Left colon (tissue), 2 donors: ENCODE measurements at places on chromosomes 3 and 15. TPM values are rescaled to one million over a fixed set of nuclear protein-coding genes. Genes with fewer than 3 reads are reported as not detected.
A peak's percentile ranks its signal among the peaks of the same experiment; 100 is the strongest.

Gene CPEB1
- total RNA-seq = 2.5 TPM

DNA sequence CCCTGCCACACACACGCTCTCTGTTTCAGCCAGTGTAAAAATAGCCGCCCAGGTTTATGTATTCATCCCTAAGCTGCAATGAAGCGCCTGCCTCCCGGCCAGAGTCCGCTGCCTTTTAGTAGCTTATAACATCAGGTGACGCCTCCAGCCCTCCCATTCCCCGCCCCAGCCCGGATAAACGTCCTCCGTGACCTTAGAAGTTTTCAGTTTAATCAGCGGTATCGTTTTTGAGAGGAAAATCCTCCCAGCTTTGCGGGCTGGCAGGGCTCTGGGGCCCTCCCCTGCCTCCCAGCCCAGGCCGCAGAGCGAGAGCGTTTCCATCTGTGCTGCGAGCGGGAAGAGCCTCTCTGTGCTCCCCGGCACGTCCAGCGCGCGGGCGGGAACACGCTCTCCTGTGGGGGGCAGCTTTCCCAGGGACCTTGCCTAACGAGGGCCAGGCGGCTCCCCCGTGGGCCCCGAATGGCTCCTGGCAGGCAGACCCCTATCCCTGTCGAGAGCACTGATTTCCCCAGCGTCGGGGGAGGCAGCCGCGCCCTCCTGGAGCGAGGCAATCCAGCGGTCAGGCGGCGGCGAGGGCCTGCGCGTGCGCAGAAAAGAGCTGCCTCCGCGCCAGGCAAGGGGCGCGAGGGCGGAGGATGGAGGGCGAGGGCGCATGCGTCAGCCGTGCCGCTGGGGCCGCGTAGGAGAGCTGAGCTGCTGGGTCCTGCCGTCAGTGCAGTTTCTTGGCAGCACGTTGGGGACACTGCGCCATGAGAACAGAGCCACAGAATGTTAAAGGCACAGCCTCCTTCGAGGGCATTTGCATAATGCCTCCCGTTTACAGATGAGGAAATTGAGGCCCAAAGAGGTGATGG is 71.1 kb downstream of the CCNL1 start:
- peak; percentile 94 for DNase-seq

GRCh38 chr3:9222956-9223639 is 26.3 kb downstream of the SRGAP3 start:
- no peak for DNase-seq

GRCh38 chr3:28916713-28917499 is 364.0 kb upstream of the RBMS3 start:
- DNase-seq = peak; percentile 37

GRCh38 chr3:56990641-56991015 is 69.8 kb upstream of the SPATA12 start:
- no peak for DNase-seq

DNA sequence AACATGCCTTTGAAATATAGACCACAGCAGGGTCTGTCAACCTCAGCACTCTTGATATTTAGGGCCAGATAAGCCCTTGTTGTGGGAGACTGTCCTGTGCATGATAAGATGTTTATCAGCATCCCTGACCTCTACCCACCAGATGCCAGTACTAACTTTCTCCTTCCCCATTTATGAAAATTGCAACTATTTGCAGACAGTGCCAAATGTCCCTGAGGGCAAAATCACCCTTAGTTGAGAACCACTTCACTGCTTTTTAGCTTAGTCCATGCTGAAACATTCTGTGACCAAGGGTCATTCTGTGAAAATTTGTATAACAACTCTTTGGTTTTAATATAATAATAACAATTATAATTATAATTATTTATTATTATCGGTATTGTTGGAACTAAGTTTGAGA is 1032.4 kb downstream of the MCTP2 start:
- no peak for DNase-seq

DNA sequence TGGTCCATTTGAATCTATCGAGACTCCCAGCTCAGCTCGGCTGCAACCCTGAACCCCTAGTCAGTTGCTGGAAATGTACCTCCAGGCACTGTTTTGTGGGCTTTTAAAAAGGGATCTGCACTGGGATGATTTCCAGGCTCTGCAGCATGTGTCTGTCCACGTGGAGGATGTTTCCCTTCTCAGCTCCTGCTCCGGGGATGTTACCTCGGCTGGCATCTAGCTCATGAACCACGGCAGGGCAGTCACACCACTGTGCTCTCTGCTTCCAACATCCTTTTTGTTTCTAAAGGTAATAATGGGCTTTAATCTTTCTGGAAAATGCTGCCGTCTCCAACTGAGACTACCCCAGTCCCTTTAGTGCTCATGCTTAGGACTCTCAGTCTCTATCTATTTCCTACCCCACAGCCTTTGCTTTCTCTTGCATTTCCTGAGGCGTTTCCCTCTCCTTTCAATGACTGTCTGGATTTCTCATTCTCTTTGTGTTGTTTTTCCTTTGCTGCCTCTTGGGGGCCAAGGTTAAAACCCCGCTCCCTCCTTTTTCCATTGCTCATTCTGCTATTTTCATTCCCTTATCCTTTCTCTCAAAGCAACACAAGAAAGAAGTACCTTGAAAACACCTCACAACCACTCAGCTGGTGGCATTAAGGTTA is 42.9 kb upstream of the AKAP13 start:
- no peak for DNase-seq

- DNase-seq = peak; percentile 41
Measured at GRCh38 chr15:41561777-41562145, 2.7 kb downstream of the TYRO3 start.

- DNase-seq = no peak
Measured at GRCh38 chr15:98968576-98968975, 39.0 kb downstream of the PGPEP1L start.

GRCh38 chr3:54671511-54671910 is 256.3 kb downstream of the LRTM1 start:
- DNase-seq = no peak

- no peak for DNase-seq
Measured at GRCh38 chr3:59824876-59825275, 775.1 kb upstream of the CFAP20DC start.

- DNase-seq = no peak
Measured at GRCh38 chr3:140206196-140207040, 271.4 kb downstream of the CLSTN2 start.

- DNase-seq = no peak
Measured at GRCh38 chr15:69826819-69827175, 270.9 kb downstream of the TLE3 start.
